ENCODE measurements at places on chromosomes 3 and 15.
A peak's percentile ranks its signal among the peaks of the same experiment; 100 is the strongest.

DNA sequence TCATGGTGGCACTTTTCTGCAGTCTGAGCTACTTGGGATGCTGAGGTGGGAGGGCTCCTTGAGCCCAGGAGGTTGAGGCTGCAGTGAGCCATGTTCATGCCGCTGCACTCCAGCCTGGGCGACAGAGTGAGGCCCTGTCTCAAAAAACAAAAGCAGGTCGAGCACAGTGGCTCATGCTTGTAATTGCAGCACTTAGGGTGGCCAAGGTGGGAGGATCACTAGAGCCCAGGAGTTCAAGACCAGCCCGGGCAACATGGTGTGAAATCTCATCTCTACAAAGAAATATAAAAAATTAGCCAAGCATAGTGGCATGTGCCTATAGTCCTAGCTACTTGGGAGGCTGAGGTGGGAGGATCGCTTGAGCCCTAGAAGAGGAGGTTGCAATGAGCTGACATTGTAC lies 10.0 kb downstream of the UBAP1L start:
- no peak for DNase-seq

GRCh38 chr3:188801393-188801792 lies 370.4 kb upstream of the TPRG1 start:
- no peak for DNase-seq

DNA sequence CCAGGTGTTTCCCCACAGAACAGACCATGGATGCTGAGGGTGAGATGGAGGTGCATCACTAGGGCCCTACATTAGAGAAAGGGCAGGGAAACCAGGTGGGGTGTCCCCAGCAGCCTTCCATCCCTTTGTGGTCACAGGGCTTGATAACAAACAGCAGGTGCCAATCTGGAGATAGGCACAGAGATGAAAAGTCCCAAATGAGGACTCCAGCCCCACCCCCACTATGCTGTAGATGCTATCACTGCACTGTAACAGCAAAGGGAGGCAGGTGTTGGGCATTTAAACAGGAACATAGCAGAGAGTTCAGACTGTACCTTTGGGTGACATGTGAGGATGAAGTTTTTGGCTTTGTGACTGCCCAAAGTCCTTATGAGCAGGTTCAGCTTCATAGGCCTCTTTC lies 21.4 kb downstream of the IL20RB start:
- DNase-seq = no peak

DNA sequence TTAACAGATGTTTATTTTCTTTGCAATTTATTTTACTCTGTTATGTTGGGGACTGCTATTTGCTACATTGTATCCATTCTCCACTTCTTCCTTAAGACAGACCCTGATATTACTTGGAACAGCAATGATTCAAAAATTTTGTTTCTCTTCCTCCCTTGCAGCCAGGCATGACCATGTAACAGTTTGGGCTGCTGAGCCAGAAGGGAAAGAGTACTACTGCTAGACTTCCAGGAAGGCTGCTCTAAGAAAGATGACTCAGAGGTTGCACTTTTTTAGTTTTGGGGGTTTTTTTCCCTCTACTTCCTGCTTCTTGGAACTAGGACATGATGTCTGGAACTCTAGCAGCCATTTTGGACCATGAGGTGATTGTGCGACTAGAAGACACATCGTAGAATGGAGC lies 10.3 kb downstream of the PRR20G start:
- no peak for DNase-seq

- DNase-seq = no peak
Observed at GRCh38 chr3:194030372-194030771, 105.6 kb upstream of the HES1 start.

DNA sequence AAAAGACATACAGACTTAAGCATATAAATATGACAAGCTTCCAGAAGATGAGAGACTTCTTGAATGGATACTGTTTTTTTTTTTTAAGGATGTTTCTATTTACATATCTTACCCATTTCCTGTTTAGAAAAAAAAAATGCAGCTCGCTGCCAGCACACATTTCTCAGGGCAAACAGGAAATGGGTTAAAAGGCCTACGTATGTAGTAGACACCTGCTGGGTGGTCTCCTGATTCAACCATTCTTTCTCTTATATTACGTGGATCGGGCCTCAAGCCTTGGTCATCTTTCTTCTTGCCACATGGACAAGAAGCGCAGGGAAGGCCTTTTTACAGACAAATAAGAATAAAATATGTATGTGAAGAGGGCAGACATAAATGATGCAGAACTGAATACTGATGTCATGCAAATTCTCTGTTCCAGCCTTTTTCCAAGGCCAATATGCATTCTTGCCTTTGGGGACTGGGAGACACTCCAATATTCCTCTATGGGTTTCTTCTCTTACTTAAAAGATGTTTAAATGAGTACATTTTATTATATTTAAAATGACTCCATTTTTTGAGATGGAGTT lies 35.0 kb upstream of the TJP1 start:
- DNase-seq = no peak

DNA sequence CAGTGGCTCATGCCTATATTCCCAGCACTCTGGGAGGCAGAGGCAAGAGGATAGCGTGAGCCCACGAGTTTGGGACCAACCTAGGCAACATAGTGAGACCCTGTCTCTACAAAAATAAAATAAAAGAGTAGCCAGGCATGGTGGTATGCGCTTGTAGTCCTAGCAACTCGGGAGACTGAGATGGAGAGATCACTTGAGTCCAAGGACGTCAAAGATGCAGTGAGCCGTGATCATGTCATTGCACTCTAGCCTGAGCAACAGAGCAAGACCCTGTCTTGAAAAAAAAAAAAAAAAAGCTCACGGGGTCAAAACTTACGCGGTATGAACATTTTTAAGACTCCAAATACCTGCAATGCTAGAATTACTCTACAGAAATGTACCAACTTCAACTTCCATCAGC lies 37.1 kb upstream of the COLQ start:
- no peak for DNase-seq

DNA sequence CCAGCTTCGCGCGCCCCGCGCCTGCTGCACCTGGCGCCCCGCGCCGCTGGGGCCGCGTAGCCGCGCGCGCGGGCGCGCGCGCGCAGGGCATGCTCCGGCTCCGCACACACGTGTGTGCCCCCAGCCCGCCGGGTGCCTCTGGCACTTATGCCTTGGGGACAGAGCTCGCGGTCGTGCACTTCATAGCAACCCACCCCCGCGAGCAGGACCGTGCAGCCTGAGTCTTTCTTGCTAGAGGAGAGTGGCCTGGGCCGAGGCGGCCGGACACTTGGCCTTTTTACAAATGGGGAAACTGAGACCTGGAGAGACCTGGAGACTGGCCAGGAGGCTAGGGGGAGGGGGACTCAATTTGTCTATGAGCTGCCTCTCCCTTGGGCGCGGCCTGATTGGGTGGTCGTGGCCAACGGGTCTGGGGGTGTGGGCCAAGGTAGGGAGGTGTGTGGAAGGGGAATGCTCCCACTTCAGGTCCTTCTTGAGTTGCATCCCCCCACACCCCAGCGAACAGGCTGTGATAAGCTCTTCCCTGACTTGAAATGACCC lies 562 bp downstream of the NBEAL2 start:
- DNase-seq = peak; percentile 33

DNA sequence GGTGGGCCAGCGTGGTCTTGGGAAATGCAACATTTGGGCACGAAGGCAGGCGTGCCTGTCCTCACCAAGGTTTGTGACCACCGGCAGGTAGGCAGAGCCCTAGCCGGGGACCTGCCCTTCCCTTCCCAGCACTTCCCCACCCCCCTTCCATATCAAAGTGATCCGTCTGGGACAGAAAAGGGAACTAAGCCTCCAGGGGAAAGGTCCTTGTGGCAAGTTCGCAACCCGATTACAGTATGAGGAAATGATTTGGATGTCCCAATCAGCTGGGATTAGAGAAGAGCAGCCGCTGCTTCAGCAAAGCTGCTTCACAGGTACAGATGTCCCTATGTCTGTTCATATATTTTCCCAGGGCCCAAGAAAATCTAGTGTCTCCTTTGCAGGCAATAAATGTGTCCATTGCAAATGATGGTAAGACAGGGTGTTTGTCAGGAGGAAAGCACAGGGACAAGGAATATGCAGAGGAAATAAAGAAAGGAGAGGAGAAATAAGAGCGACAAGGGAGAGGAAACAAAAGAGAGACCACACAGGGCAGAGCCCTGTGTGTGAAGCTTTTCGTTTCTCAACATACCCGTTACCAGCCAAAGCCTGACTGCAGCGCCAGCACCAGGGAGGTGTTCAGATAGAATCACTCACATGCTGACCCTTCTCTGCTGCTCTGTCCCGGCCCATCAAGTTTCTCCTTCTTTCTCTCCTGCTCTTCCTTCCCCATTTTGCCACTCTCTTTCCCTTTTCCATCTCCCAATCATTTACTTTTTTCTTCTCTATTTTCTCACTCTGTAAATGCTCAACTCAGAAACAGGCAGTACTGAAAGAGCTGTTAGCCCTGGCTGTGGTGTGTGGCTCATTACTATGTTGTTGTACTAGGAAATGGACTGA lies 17.4 kb upstream of the SECISBP2L start:
- DNase-seq = no peak

GRCh38 chr15:37100966-37101215 lies 542 bp upstream of the MEIS2 start:
- no peak for DNase-seq

DNA sequence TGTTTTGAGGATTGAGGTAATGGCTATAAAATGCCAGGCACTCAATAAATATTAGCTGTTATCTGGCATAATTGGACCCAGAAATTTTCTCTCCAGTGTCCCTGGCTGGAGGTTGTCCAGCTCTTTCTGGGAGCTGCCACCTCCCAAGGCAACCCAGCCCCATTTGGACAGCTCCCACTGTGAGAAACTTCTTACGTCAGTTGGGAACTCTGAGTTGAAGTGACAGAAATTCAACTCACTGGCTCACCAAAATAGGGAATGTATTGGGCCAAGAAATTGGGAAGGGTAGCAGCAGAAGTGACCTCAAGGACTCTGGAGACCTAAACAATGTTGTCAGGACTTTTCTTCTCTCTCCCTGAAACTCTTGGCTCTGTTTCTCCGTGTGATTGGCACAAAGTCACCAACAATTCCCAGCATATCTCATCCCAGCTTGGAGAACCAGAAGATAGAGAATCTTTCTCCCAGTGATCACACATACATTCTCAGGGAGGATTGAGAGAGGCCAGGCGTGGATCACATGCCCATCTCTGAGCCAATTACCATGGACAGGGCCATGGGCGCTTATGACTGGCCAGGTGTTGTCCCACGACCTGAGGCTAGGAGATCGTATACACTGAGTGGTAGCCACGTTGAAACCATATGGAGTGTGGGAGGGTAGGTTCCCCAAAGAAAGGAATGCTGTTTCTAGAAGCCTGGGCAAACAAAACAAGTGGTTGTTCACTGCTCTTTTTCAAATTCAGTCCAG lies 22.5 kb upstream of the HCN4 start:
- DNase-seq = no peak

DNA sequence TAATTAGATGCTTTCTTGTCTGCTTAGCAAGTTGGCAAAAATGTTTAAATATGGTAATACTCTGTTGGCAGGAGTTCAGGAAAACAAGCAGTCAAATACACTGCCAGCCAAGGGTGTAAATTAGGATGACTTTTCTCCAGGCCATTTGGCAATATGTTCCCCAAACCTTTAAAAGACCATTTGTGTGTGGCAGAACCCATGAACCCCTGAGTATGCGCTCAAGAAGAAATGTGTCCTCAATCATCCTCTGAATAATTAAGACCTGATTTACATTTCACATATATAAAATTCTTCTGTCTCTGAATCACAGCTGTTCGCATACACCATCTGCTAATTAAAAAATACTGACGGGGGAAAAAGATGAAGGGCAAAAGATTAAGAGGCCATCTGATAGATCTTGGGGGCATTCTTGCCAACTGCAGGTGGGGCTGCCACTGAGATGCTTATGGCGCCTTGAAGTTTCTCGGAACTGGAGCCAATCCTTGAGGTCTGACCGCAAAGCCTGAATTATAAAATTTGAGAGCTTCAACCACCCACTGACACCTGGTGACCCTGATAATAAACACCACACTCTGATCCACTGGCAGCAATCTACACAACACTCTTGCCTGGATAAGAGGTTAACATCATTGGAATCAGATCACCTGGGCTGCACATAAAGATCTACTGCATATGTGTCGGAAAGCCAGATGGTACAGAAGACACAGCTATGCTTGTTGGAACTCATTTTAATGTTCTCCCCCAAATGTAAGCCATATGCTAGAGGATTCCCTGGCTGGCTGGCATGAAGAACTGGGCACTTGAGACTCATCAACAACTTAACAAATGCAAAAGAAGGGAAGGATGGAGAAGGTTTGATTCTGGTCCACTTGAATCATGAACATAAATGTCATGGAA lies 190.6 kb downstream of the OSBPL10 start:
- no peak for DNase-seq
